ENCODE measurements at places on chromosomes 2 and 18.

DNA sequence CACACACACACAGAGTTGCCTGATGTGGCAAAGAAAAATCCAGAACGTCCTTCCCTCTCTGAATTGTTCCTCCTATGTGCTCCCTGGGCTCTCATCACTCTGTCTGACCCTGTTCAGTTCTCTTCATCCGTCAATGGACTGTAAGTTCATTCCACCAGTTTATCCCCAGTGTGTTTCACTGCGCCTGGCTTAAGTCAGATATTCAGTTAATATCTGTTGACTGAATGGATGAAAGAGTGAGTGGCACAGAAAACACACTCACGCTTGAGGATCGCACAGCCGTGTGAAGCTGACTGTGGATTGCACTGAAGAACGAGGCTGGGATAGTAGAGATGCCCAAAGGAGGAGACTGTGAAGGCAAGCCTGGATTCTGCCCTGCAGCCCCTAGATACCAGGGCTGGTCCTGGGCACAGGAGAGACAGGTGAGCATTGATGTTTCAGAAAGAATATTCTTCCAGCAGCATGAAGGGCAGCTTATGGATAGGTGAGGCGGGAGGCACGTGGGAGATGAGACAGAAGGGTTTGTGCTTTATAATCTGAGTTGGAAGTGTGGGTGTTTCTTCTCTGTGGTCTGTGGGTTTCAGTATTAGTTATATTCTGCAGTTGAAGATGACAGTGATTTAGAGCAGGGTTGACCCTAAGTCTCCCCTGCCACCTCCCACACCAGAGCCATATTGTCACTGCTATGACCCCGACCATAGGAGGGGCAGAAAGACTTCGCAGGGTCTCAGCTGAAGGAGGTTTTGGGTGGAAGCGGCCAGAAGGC is 129.9 kb downstream of the SOCS6 start:
- no peak for DNase-seq

- no peak for DNase-seq
Measured at GRCh38 chr2:36170805-36171204, 184.8 kb upstream of the CRIM1 start.

GRCh38 chr2:101750688-101751087 is 53.2 kb downstream of the MAP4K4 start:
- no peak for DNase-seq

DNA sequence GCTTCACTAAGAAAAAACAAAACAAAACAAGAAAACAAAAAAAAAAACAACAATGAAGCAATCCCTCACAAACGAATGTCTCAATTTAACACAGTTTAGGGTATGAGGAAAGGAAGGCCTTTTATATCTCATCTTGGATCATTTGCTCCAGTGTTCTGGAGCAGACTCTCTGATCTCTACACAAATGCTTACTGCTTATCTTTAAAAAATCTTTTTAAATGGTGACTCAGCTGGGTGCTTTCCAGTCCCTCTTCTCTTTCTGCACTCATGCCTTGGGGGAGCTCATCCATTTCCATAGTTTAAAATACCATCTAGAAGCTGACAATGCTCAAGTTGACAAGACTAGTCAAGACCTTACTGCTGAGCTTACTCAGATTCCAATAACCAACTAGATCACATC is 56.2 kb downstream of the ETAA1 start:
- DNase-seq: no peak

DNA sequence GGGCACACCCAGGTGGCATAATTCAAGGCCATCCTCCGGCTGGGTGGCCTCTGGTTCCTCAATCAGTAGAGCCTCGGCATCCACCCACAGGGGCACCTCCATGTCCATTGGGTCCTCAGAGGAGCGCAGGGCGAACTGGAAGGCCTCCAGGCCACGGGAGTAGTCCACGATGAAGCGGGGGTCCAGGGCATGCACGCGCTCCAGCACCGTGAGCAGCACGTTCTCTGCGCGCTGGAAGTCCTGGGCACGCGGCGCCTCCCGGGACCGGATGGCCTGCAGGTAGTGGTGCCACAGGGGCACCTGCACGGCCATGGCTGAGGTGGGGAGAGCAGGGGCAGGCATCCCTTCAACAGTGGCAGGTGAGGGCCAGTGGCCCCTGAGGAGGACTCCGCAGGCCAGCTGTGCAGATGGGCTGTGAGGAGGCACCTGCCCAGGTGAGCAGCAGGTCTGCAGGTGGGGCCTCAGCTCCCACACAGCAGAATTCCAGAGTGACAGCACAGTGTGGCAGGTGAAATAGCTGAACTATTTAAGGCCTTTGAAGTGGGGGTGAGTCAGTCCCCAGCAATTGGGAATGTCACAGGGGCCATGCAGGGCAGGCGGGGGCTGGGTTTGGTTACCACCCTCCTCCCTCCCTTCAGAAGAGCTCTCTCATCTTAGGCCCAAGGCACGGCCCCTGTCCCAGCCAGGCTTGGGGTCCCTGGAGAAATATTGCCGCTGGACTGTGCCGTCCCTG is at the start of gene MAB21L4:
MAB21L4 (minus strand) TSS at position 501 of the 733 bp plus-strand sequence; CDS start at position 342, 159 bp downstream.
- no peak for DNase-seq

GRCh38 chr2:240982821-240983281 is 15.6 kb upstream of the SNED1 start:
- DNase-seq: no peak

DNA sequence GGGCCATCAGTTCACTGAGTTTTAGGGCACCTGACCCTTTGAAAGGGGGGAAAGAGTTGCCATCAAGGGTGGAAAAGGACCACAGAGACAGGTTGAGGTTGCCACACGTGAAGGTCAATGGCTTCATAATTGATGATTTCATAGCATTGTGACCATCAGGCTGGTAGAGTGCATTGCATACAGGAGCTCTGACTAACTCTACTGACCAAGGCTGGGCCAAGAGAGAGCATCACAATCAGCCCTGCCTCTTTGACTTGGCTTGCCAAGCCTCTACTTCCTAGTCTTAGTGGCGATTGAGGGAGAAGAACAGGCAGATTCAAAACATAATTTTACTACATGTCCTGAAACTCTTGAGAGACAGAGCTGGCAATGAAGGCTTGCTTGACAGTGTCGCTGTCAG is 5.8 kb upstream of the TNP1 start:
- no peak for DNase-seq

DNA sequence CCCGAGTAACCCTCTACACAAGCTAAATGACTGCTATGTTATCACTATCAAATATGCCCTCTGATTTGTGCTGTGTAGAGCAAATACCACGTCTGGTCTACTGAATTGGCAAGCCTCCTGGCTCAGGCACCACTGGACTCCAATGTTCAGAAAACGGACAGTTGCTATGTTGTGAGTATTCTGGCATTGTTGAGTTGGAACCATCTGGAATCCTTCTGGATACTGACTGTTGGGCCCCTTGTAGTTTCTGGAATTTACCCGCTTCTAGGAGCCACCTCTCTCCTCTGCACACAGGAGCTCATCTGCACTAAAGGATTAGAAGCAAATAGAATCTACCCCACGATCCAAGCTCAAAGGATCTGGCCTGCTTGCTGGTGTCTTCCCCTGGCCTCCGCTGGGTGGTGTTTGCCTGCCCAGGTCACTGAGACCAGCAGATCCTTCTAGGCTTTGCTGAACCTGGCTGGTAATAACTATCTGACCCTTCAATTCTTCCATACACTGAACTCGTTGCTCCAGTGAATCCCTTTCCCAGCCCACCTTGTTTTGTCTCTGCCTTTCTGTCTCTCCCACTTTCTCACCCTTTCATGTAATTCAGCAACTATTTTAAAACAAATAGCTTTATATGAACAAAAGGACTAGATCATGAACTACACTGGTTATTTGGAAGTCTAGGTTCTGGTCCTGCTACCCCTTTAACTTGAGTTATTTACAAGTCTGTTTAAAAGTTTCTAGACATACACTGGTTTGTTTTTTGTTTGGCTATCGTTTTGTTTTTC is 2.1 kb upstream of the HAAO start:
- no peak for DNase-seq

DNA sequence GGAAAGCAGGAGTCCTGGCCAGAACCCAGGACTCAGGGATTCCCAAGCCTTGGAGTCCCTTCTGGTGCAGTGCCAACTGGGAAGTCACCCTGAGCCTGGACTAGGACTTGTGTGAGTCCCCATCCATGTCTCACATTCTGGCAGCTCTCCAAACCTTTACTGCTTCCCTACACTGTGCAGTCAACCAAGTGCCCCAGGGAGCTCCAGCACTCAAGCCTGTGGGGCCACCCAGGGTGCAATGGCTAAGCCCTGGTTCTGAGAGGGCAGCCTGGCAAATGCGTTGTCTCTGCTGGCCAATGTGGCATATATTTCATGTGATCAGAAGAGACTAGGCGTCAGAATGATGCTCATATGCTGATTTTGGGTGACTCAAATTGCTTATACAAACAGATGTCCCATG is 223.4 kb downstream of the SP3 start:
- DNase-seq: no peak

DNA sequence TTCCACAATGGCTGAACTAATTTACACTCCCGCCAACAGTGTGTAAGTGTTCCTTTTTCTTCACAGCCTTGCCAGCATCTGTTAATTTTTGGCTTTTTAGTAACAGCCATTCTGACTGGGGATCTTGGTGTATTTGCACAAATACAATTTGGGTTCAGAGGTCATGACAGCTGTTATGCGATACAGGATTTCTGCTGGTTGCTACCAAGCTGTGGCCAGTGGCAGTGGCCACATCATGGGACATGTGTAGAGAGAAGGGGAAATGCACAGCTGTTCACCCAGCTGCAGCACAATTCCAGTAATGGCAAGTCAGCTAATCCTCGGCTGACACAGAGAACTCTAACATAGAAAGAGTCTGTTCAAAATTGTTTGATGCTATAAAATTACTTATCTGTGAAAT is 21.0 kb upstream of the SELENOI start:
- DNase-seq: peak; percentile 43

DNA sequence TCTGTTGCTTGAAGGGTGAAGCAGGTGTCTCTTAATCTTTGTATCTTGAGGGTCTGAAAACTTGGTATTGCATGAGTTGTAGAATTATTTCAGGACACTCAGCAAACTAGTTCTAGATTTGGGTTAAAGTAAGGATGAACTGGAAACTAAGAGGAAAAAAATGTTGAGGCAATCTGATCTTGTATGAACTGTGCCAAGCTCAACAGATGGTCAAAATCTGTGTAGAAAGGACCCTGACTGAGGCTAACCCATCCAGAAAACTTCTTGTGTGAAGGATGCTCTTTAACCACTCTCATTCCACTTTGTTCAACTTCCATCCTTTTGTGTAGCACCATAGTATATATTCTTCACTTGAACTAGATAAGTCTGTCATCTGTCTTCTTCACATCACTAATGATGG is 861.7 kb downstream of the SLC4A3 start:
- DNase-seq: no peak

DNA sequence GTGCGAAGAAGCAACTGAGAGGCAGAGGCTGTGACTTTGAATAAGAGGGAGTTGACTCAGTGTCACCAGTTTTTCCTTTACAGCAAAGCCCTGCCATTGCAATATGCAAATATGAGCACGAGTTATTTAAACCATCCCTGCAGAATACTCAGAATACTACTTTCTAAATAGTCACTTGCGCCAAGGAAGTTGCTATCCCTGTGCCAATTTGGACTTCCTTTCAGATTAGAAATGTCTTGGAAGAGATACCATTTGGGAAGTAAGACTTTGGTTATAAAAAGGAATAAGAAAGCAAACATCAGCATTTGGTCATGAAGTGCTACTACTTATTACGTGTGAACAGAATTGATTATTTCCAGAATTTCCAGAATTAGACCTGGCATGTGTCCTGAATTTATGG is 151.8 kb upstream of the MYT1L start:
- no peak for DNase-seq

DNA sequence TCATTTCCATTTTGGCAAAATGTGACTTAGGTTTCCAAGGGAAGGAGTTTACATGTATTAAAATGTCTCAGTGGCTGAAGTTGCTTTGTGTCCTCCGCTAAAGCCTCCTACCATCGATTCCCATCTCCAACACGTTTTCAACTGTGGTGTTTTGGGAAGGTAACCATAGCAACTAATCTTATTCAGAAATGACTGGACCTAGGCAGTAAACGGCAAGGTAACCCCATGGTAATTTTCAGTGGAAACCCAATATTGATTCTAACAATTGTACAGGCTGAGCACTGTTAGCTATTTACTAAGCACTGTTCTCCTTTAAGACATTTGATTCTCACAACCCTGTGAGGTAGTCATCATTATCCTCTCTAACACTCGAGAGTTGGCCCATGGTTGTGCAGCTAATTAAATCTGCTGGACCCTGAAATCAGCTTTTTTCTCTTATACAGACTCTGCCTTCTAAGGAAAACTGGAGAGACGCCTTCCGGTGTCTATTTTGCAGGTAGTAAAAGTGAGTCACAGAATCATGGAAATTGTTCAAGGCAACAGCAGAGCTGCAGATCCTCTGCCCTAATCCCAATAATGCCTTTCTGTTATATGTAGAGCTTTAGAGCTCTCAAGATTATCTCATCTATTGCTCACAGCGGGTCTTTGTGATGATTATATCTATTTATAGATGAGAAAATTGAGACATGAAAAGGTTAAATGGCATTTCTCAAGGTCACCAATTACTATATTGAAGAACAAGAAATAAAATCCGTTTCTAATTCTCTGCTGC is 36.2 kb downstream of the FASTKD2 start:
- no peak for DNase-seq

DNA sequence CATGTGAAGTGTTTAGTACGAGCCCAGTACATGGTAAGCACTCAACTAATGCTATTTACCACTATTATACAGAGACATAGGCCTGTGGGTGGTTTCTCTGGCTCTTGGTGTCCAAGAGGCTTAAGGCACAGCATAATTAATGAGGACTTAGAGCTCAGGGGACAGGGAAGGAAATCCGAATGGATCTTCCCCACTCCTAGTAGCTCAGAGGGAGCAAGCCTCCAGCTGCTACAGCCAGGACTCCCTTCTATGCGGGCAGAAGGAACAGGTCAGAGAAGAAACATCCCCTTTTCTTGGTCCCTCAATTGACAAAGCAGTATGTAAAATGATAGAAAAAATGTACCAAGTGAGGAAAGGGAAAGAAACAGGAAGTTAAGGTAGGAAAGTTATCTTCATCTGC is 261.3 kb upstream of the STON1 start:
- DNase-seq: no peak

DNA sequence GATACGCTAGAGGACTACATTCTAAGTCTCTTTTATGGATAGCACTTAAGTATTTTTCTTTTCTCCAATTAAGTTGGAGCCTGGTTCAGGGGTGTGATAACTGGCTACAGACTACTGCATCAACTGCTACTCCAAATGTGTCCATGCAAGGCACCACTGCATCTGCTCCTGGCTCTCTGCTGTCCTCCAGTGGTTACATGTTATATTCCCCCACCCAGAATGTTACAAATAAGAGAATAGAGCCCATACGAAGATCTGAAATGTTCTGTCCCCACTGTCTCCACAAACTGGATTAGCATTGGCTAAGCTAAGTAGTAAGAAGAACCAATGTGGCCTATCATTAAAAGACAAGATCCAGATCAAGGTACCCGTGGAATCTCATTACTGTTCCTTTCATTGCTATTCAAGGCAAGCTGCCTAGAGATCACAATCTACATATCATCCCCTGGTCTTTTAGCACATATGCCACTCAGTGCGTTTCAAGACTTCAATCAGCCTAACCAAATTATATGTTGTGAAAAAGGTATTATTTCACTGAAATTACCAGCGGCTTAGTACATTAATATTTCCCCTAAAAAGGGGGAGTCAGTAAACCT is 308.3 kb upstream of the SLC8A1 start:
- peak; percentile 83 for DNase-seq

Measured in hematopoietic multipotent progenitor cell treated with erythropoietin and hydrocortisone succinate and interleukin-3 and kit ligand, for 4 days (in vitro differentiated cells).